CD4-positive, CD25-positive, alpha-beta regulatory T cell (primary cell): ENCODE measurements at places on chromosomes 5 and 9.

DNA sequence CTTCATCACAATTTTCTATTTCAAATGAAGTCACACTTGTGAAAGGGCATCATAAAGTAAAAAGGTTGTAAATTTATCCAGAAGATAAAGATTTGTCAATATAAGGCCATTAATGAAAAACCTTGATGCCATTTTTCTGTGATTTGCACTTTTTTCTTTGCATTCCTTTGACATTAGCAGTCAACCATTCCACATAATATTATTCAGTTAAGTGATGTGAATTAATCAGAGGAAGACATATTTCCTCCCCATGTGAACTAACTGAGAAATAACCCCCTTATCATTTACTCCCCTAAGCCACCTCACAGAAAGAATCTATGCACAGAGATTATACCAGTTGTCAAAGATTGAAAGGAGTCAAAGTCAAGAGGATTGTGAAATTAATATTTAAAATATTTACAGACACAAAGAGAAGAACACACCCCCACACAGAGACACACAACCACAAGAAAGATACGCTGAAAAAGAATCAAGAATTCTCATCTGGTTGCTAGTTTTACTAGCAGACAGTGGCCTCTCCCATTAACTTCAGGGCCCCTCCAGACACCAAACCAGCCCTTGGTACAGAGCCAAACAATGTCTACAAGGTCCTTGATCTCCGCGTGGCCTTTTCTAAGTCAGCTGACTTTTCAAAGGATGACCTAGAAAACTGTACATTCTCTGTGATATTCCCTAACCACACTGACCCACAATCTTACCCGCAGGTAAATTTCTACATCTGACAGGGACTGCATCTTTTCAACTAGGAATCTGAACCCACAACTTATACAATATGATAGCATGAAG, 29.5 kb downstream of the GNAQ start:
- DNase-seq = no peak

DNA sequence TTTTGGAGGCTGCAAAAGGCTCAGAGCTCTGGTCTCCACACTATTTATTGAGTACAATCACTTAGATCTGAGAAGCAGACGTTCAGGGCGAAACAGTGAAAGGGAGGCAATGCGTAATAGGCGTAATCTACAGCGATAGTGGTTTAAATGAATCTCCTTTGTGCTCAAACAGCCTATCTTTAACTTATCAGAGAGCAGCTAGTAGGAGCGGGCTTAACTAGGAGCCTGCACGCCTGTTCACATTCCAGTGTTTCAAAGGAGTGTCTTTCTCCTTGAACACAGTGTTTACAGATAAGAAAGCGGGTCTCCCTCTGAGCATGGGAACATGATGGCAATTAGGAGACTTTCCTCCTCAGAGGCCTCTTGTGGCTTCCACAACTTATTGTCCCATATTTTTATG, 49.4 kb downstream of the AP3B1 start:
- DNase-seq = no peak

- no peak for DNase-seq
Measured at GRCh38 chr5:94911276-94911675, 292.8 kb downstream of the SLF1 start.

- no peak for DNase-seq
Measured at GRCh38 chr5:14590949-14591348, 9.4 kb downstream of the OTULINL start.

DNA sequence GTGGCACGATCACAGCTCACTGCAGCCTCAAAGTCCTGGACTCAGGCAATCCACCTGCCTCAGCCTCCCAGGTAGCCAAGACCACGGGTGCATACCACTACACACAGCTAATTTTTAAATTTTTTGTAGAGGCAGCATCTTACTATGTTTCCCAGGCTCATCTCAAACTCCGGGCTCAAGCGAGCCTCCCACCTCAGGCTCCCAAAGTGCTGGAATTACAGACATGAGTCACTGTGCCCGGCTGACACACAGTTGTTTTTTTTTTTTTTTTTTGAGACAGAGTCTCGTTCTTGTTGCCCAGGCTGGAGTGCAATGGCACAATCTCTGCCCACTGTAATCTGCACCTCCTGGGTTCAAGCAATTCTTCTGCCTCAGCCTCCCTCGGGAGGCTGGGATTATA, 70.1 kb upstream of the CNOT6 start:
- no peak for DNase-seq

DNA sequence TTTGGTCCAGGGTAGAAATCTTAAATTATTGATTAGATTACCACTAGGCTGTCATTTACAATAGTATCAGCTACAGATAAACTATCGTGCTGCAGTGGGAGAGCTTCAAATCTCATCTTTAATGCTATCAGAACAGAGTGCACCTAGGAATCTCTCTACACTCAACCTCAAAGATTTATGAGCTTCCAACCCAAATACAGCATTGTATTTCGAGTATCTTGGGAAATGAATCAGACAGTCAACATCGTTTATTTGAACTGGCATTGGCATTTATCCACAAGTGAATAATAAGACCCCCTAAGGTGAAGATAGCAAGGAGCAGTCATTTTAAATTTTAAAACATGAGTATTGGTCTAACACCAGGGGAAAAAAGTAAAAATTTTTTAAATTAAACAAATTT, 1203.2 kb downstream of the CDH12 start:
- no peak for DNase-seq

DNA sequence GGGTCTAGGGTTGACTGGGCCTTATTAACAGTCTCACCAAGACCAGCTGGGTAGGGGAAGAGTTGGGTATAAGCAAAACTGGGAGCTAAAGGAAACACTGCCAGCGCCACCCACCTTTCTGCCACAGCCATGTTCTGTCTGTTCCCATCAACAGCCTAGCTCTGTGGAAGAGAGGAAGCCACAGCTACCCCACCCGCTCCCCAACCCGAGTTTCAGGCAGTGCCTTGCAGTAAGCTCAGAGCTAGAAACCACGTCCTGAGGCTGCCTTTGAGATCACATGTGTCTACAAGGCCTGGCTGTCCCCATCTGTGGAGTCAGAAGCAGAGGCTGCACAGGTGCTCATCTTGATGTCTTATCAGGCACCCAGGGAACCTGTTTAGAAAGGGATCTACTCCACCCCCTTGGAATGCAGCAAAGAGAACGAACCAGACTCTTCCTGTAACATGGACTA, 15.3 kb downstream of the HNRNPH1 start:
- peak; percentile 57 for DNase-seq

- DNase-seq = no peak
Measured at GRCh38 chr5:68370196-68370595, 154.6 kb downstream of the PIK3R1 start.

GRCh38 chr5:129384736-129385135, 75.4 kb upstream of the ADAMTS19 start:
- DNase-seq = no peak

- no peak for DNase-seq
Measured at GRCh38 chr5:126939887-126940286, 90.5 kb downstream of the MARCHF3 start.

DNA sequence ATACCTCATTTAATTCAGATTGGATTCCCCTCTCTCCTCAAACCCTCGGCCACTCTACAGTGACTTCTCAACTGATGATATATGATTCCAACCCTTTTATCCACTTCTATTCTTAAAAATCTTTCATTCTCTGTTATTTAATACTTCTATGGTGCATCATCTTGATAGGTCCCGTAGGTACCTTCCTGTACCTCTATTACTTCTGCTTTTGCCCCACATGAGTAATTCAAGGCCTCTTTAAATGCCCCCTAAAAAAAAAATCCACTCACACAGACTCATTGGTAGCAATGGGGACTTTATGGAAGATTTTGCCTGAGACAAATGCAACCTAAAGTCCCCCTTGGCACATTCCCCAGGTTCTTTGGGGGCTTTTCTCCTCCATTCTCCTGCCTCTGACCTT, 54.3 kb downstream of the FAM81B start:
- DNase-seq = no peak

DNA sequence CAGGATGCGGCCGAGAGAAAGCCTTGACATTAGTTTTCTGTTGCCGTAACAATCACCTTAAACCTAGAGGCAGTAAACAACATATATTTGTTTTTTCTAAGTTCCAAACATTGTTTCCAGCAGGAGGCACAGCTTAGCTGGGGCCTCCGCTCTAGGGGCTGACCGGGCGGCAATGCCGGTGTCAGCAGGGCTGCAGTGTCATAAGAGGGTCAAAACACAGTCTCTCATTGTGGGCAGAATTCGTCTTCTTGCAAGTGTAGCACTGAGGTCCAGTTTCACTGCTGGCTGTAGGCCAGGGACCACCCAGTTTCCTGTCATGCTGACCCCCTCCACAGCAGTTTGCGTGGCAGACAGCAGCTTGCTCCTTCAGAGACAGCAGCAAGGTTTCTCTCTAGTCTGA, 186.2 kb downstream of the PJA2 start:
- DNase-seq = no peak

DNA sequence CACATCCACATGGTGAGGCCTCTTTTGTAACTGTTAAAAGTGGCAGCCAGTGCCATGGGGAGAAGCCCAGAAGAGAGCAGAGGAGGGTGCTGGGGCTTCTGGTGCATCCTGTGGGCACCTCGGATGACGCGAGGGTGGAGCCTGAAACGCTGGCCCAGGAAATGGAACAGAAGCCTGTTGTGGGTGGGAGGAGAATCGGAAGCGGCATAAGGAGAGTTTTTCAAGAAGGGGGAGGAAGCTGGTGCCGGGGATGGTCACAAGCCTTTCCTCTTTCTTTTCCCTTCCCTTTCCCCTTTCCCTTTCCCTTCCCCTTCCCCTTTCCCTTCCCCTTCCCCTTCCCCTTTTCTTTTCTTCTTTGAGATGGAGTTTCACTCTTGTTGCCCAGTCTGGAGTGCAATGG, 12.9 kb downstream of the ANKRD33B start:
- DNase-seq = no peak

DNA sequence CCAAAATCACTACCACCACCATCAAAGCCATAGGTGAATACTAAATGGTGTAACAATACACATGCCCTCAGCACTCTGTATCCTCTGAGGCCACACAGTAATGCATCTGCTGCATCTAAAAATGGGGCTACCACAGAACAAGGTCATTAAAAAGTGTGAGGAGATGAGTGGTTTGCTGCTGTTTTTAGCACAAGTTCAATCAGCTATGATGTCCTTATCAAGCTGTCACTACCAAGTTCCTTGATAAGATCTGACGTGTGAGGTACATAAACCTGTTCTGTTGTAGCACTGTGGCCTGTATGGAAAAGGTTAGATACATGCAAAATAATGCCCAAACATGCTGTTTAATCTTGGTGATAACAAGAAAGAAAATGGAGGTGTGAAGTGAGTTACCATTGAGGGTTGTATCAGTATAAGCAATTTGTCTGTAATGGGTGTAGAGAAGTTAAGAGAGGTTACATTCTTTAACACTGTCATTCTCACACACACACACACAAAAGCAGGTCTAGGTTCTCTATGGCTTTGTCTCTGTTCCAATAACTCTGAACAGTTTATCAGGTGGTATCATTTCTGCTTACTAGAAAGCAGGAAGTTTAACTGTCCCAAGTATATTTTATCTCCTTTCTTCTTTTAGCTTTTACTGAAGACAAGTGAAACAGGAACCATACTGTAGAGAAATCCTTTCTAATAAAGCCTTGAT, 252.9 kb downstream of the CWC27 start:
- no peak for DNase-seq

DNA sequence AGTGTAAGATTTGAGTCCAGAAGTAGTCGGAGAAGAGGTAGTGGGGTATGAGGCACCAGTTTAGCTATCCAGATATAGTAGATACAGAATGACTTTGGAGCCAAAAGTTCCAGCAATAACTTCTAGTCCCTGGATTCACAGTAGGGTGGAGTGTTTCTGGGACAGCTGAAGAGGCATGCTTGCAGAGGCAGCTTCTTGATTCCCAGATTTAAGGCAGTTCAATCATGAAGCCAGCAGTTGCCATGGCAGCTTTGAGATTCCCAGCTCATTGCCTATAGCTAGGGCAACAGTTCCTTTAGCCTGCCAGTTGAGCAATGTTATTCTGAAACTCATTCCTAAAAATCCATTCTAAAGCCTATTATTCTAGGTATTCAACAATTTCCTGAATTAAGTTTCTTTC, 79.2 kb downstream of the LIX1 start:
- DNase-seq = no peak

DNA sequence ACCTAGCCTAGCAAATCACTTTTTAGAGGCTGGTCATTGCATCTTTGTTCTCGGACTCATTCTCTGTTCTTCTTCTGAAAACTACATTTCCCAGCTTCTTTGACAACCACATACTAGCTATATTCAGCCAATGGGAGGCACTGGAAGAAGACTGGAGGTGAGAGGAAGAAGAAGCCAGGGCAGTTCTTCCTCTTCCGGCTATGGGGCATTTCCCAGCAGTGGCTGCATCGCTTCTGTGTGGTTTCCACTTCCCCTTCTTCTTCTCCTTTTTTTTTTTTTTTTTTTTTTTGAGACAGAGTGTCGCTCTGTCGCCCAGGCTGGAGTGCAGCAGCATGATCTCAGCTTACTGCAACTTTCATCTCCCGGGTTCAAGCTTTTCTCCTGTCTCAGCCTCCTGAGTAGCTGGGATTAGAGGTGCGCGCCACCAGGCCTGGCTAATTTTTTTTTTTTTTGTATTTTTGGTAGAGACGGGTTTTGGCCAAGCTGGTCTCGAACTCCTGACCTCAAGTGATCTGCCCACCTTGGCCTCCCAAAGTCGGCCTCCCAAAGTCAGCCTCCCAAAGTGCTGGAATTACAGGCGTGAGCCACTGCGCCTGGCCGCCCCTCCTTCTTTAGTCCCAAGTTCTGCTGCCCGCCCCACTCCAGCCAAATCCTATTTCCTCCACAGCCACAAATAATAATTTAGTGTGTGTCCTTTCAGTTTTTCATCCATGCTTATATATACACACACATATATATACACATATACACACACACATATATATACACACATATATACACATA, 6.9 kb upstream of the UBAP1 start:
- DNase-seq = no peak

GRCh38 chr5:113090336-113091106, 113.9 kb downstream of the DCP2 start:
- DNase-seq = no peak

GRCh38 chr5:179731791-179732411, 721 bp upstream of the MAML1 start:
- DNase-seq = no peak

GRCh38 chr9:10674586-10674985, 61.8 kb upstream of the PTPRD start:
- DNase-seq = no peak

DNA sequence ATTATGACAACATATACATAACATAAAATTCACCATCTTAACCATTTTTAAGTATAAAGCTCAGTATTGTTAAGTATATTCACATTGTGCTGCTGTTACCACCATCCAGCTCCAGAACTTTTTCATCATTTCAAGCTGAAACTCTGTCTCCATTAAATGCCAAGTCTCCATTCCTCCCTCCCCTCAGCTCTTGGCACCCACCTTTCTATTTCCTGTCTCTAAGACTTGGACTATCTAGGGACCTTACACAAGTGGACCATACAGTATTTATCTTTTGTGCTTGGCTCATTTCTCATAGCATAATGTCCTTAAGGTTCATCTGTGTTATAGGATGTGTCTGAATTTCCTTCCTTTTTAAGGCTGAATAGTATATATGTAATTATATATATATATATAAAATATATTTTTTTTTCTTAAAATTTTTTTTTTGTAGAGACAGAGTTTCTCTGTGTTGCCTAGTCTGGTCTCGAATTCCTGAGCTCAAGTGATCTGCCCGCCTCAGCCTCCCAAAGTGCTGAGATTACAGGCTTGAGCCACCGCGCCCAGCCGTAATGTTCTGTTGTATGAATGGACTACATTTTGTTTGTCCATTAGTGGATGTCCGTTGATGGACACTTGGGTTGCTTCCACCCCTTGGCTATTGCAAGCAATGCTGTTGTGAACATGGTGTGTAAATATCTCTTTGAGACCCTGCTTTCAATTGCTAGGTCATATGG, 72.3 kb downstream of the EHMT1 start:
- DNase-seq = no peak
